ENCODE measurements at places on chromosomes 4 and X. TPM values are rescaled to one million over a fixed set of nuclear protein-coding genes. Genes with fewer than 3 reads are reported as not detected.

DNA sequence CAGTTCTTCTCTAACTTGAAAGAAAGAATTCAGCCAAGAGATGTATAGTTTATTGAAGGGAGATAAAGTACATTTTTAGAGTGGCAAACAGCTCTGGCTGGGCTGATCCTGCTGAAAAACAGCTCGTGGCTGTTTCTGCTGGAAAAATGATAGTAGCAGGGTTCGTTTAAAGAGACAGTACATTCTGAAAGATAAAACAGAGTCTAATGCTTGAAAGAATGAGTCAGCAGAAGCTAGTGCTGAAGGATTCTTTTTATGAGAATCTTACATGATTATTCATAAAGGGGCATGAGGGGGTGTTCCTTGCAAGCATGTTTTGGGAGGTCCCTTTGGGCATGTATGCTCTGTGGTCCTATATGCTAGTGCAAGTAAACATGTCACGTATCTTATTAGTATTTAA, 790.0 kb downstream of the PCDH18 start:
- H3K4me1 ChIP-seq = no peaks in the 10 kb centered on the region
- no peak for DNase-seq
- H3K27me3 ChIP-seq = no peaks in the 10 kb centered on the region
- H3K4me3 ChIP-seq = no peak overlapping the region

DNA sequence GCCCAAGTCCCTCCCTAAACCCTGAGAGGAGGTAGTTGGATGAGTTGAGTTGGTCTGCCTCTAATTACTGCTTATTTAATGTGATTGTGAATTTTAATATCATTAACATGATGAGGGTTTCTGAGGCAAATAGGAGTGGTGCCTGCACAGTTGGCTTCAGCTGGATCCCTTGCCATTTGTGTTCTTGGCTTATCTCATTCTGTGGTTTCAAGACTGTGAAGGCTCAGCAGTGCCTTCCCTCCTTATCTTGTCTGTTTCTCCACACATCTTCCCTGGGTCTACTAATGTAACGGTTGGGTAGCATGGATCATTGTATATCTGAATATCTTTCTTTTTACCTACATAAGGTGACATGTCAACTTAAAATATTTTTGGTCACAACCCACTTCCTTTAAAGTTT, 1.6 kb upstream of the SLC10A4 start:
- no peaks in the 10 kb centered on the region for H3K36me3 ChIP-seq
- no peaks in the 10 kb centered on the region for H3K4me1 ChIP-seq
- no peak overlapping the region for H3K27ac ChIP-seq
- no peak overlapping the region for H3K4me3 ChIP-seq

DMP1 gene
- not detected for total RNA-seq

DNA sequence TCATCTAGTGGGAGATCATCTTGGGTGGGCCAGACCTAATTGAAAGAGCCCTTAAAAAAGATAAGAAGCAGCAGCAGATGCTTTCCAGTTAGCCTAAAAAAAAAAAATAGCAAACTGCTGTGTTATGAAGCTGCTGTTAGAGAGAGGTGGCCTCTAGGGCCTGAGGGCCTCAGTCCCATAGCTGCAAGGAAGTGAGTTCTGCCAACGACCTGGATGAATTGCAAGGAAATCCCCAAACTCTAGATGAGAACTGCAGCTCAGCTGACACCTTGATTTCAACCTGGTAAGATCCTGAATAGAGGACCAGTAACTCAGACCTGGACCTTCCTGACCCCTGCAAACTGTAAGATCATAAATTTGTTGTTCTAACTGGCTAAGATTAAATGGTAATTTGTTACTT, 275.2 kb downstream of the TENM3 start:
- no peaks in the 10 kb centered on the region for H3K27me3 ChIP-seq
- H3K27ac ChIP-seq = no peak overlapping the region
- no peaks in the 10 kb centered on the region for H3K36me3 ChIP-seq
- no peaks in the 10 kb centered on the region for H3K4me1 ChIP-seq
- H3K4me3 ChIP-seq = no peak overlapping the region

PHOX2B gene
- total RNA-seq = not detected

KLKB1 gene
- 0.15 TPM for total RNA-seq

DNA sequence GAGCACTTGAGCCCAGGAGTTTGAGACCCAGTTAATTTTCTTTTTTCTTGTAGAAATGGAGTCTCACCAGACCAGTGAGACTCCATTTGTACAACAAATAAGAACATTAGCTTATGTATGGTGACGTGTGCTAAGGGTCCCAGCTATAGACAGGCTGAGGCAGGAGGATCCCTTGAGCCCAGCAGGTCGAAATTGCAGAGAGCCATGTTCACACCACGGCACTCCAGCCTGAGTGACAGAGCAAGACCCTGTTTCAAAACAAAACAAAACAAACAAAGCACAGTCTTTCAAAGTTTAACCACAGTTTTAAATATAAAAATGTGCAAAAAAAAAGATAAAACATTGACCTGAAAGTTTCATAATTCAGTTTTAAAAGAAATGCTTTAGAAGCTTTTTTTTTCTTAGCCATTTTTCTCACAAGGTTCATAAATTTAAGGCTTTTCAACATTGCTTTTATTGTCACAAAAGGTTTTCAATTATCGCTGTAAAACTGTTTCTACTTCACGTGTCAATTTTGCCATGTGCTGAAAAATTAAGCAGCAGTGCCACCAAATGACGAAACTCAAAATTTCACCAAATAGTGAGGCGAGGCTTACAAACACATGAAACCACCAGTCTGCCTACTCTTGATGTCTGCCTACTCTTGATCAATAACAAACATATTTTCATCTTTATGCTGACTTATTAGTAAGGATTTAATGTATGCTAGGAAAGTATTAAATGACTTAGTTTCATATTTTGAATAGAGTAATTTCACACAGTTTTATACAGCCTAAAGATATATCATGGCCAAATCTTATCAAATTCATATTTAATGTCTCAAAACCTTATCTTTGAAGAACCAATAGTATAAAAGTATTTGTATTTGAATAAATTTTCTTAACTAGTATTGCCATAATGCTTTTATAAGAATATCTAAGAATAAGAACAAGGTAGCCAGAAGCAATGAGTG, 126.3 kb downstream of the NEK1 start:
- no peaks in the 10 kb centered on the region for H3K27me3 ChIP-seq
- H3K4me1 ChIP-seq = no peaks in the 10 kb centered on the region
- no peak for DNase-seq
- H3K4me3 ChIP-seq = no peak overlapping the region

SMIM10L2A gene
- 6.4 TPM for total RNA-seq

RADX gene
- 3.2 TPM for total RNA-seq

- no peaks in the 10 kb centered on the region for H3K36me3 ChIP-seq
- DNase-seq = peak; percentile 29
- H3K27me3 ChIP-seq = no peaks in the 10 kb centered on the region
Observed at GRCh38 chr4:105895583-105896460, 551 bp downstream of the NPNT start.

CPXCR1 gene
- not detected for total RNA-seq

DNA sequence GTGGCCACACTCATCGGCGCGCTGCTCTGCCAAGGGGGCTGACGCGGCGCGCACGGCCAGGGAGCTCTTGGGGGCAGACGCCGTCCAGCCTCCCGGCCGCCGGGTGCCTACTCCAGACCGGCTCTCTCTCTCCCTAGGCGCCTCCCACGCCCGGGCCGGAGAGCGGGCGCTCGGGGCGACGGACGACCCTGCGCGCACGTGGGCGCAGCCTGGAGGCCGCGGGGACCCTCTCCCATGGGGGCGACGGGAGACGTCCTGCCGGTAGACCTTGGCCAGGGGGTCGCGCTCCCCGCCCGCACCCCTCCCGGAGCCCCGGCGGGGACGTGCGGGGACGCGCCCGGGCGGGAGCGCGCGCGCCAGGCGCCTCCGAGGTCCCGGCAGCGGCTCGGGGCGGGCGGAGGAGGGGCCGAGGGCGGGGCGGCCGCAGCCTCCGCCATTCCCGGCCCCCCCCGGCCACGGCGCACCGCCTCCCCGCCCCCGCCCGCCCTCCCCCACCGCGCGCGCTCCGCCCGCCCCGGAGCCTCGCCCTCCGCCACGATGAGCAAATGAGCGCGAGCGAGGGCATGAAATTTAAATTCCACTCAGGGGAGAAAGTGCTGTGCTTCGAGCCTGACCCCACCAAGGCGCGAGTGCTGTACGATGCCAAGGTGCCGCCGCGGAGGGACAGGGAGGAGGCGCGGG, at the start of gene MSL3:
Gene MSL3 (plus strand): TSS at position 519 of the 681 bp plus-strand sequence. CDS start 27 bp downstream, at position 546.
- H3K4me3 ChIP-seq = peak within 1 kb of the TSS; percentile 49
- H3K36me3 ChIP-seq = peaks cover 9% of the 10 kb centered on the region
- H3K27me3 ChIP-seq = no peaks in the 10 kb centered on the region
- peak; percentile 56 for DNase-seq
- peaks cover 18% of the 10 kb centered on the region for H3K4me1 ChIP-seq

DNA sequence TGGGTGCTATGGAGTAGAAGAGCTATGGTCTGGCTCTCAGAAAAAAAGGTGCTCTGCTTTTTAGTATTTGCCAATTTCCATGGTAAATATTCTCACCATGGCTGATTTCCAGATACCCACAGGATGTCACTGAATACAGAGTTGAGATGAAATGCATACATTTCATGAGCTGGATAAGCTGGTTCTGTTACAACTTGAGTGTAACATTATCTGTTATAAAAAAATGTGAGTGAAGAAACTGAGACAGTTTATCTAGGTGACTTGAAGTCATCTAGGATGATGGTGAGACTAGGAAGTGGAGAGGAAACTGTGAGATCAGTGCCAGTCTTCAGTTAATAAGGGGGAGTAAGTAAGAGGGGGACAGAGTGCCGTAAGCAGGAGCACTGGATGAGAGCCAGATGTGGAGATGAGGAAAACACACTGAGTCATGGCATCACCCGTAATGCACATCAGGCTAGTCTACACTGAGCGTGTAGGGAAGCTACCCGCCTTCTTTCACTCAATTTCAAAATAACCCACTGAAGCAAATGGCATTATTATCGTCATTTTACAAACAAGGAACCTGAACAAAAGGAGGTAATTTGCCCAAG, 5.0 kb downstream of the HPSE start:
- no peak overlapping the region for H3K27ac ChIP-seq
- no peaks in the 10 kb centered on the region for H3K27me3 ChIP-seq
- peaks cover 35% of the 10 kb centered on the region for H3K4me1 ChIP-seq
- no peak for DNase-seq

GRCh38 chr4:168797194-168797593, 212.9 kb downstream of the CBR4 start:
- H3K36me3 ChIP-seq = no peaks in the 10 kb centered on the region
- H3K27ac ChIP-seq = no peak overlapping the region
- no peak overlapping the region for H3K4me3 ChIP-seq
- peaks cover 7% of the 10 kb centered on the region for H3K4me1 ChIP-seq
- no peak for DNase-seq

DNA sequence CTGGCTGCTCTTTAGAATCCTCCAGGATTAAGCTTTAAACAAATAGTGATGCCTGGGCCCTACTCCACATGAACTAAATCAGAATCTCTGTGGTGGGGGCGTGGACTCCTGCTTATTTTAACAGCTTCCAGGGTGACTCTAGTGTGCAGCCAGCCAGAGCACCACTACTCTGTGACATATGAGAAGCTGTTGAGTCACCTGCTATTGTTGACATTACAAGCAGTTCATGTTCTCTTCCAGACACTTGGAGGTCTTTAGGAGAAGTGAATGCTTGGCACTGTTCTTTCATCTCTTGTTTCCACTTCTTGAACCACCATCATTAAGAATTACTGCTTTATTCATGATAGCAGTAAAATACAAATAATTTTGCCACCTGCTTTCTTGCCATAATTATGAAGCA, 426 bp upstream of the C4orf51 start:
- H3K4me1 ChIP-seq = no peaks in the 10 kb centered on the region
- H3K36me3 ChIP-seq = no peaks in the 10 kb centered on the region
- no peaks in the 10 kb centered on the region for H3K27me3 ChIP-seq
- H3K4me3 ChIP-seq = no peak overlapping the region
- peak; percentile 66 for DNase-seq
- peak overlapping the region; percentile 57 for H3K27ac ChIP-seq

DNA sequence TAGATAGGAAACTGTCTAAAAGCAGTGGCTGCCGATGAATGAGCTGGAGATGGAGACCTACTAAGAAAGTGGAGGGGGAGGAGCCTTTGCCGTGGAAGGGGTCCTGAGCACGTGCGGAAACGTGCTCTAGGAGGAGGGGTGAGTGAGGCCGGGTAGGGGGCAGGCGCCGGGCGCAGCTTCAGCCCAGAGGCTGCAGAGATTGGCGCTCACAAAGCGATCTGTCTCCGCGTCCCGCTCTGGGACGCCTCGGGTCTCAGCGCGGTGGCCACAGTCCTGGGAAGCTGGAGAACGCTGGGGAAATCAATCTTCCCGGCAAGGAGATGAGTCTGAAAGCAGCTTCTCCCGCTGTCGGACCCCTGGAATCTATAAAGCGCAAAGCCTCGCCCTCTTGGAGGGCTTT, 444 bp upstream of the ARHGAP6 start:
- H3K4me1 ChIP-seq = no peaks in the 10 kb centered on the region
- H3K27ac ChIP-seq = no peak overlapping the region
- no peaks in the 10 kb centered on the region for H3K36me3 ChIP-seq

GRCh38 chr4:152646221-152646620, 33.6 kb downstream of the TMEM154 start:
- H3K27me3 ChIP-seq = no peaks in the 10 kb centered on the region
- DNase-seq = no peak
- no peaks in the 10 kb centered on the region for H3K36me3 ChIP-seq
- peak overlapping the region; percentile 50 for H3K27ac ChIP-seq

Data from left lung (tissue), 14 donors.